ENCODE measurements at places on chromosomes 2 and 18.

GRCh38 chr2:175984846-175985245 lies 17.2 kb downstream of the LNPK start:
- DNase-seq, result no peak

DNA sequence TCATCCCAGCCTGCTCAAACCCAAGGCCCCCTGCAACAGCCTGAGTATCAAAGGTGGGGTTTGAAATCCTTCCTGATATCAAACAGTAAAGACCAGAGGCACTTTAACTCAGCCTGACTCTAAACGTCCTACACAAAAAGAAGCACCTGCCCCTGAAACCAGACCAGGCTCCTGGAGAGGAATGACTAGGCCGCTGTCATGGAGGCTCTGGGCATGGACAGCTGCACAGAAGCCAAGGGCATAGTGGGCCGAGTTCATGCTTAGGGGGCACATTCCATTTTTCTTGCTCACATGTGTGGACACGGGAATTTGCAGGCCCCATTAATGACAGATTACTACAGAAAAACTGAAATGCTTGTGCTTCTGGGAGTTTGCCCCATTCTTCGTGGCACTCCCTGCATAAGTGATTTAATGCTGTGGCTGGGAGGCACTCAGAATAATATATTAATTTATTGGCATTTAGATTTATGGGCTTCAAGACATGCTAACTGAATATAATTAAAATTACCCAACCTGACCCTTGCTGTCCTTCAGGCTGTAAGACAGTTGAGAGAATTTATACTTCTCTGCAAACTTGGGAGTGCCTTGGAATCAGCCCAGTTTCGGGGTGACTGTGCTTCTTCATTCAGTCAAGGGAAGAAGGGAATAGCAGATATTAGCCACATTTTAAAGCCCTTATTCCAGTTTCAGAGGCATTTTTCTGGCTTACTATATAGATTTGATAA lies 105.5 kb downstream of the GYPC start:
- no peak for DNase-seq

GRCh38 chr2:28427741-28428415 lies 35.2 kb downstream of the FOSL2 start:
- DNase-seq, result no peak

GRCh38 chr2:185108588-185108987 lies 510.3 kb downstream of the ZNF804A start:
- DNase-seq, result no peak

GRCh38 chr2:225328192-225328591 lies 71.3 kb upstream of the NYAP2 start:
- DNase-seq, result no peak

DNA sequence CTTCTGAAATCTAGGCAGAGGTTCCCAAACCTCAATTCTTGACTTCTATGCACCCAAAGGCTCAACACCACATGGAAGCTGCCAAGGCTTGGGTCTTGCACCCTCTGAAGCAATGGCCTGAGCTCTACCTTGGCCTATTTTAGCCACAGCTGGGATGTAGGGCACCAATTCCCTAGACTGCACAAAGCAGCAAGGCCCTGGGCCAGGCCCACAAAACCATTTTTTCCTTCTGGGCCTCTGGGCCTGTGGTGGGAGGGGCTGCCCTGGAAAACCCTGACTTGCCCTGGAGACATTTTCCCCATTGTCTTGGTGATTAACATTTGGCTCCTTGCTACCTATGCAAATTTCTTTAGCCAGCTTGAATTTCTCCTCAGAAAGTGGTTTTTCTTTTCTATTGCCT lies 315.2 kb downstream of the DCDC2C start:
- no peak for DNase-seq

GRCh38 chr2:65420712-65421431 lies 11.5 kb downstream of the SPRED2 start:
- DNase-seq, result no peak

DNA sequence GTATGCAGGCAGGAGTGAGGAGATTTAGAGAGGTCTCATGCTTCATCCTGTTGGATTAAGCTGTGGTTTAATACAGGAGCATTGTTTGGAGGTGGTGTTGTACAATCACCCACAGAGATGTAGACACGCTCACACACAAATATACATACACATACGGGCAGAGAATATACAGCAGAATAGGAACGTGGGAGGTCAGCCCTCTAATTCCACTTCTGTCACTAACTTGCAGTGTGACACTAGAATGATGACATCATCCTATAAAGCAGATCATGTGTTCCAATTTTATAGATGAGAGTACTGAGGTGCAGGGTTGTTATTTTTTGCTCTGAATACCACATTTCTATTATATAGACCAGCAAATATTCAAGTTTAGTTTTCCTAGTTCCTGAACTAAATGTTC lies 54.4 kb downstream of the TRIB2 start:
- no peak for DNase-seq

- DNase-seq, result no peak
Observed at GRCh38 chr2:45681675-45682074, 30.2 kb downstream of the PRKCE start.

- DNase-seq, result no peak
Observed at GRCh38 chr2:149568138-149568537, 19.4 kb downstream of the MMADHC start.

GRCh38 chr2:127986548-127987079 lies 41.2 kb downstream of the SAP130 start:
- DNase-seq, result no peak

DNA sequence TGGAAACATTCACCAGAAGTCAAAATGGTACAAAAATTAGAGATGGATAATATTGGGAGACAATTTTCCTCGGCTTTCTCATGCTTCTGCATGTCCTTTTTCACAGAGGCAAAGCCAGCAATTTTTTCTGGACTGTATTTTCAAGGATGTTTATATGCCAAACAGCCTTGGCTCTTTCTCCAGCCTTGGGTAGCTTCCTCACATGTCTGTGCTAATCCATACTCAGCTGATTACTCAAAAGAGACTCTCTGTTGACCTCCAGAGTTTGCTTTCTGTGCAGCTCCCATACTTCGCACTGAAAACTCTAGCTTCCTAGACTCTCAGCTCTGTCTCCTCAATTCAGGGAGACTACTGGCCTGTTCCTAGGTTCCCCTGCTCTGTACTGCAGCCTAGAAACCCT lies 10.6 kb downstream of the C18orf63 start:
- no peak for DNase-seq

GRCh38 chr2:144678736-144679135 lies 158.8 kb upstream of the ZEB2 start:
- DNase-seq, result no peak

- no peak for DNase-seq
Observed at GRCh38 chr2:1634681-1635341, 109.5 kb downstream of the PXDN start.

GRCh38 chr2:157572725-157573124 lies 55.9 kb downstream of the ACVR1C start:
- no peak for DNase-seq

DNA sequence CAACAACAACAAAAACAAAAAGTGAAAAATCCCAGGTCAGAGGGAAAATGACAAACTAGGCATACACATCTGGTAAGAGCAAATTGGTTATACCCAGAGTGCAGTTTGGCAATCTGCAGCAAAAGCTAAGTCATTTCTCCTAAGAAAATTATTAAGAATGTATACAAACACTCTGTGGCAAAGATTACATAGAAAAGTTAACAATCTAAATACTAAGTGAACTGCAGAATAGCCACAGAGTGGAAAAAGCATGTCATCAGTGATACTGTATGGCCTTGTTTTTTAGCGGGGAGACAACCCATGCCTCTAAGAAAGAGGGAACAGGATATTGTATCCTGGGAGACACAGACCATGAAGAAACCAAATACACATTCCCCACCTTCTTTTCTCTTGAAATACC lies 136.0 kb upstream of the ITGB6 start:
- DNase-seq, result no peak

DNA sequence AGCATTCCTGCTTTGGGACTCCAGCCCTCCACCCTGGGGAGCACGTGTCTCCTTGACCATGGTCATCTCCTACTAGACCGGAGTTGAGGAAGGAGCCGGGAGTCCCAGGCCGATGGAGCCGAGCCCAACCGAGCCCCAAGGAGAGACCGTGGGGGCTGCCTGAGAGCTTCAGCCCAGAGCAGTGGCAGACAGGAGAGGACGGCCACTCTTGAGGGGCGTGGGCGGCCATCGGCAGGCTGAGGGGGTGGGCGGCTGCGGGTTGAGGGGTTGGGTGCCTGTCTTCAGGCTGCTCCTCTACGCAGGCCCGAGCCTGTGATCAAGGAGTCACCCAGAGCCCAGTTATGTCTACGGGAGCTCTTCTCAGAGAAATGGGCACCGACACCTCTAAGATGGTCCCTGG lies 158.7 kb downstream of the PXDN start:
- DNase-seq, result no peak

DNA sequence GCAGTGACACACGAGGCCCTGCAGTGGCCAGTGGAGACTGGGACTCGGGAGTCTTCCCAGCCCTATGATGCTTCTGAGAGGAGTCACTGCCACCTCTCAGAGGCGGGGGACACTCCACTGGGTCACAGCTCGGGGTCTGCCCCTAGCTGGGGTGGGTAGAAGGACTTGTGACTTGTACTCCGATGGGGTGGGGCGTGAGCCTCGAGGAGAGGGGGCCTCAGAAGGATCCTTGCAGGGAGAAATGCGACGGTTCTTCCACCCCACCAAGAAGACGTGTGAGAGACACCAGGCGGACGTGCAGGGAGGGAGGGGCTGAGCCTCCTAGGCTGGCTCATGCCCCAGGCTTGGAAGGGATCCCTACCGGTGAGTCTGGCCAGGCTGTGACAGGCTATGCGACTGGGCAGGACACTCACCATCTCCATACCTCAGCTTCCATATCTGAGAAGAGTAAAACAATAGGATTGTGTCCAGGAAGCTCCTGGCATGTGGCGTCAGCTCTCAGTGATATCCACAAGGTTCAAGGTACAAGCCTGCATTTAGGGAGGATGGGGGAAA lies 11.1 kb upstream of the OTOS start:
- DNase-seq, result no peak

DNA sequence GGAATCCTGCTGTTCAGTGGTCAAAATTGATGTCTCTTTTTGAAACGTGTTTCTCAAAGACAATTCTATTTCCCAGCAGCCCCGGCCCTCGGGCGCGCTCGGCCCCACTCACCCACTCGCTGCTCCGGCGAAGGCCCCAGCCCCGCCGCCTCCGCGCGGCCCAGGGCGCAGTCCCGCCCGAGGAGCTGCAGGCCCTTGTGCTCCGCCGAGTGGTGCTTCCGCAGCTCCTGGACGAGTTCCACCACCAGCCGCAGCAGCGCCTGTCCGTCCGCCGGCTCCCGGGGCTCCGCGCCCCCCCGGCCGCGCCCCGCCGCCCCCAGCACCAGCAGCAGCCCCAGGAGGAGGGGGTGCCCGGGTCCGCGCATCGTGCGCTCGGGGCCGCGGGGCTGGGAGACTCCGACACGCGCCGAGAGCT lies 413 bp downstream of the ALKAL2 start:
- DNase-seq, result no peak

DNA sequence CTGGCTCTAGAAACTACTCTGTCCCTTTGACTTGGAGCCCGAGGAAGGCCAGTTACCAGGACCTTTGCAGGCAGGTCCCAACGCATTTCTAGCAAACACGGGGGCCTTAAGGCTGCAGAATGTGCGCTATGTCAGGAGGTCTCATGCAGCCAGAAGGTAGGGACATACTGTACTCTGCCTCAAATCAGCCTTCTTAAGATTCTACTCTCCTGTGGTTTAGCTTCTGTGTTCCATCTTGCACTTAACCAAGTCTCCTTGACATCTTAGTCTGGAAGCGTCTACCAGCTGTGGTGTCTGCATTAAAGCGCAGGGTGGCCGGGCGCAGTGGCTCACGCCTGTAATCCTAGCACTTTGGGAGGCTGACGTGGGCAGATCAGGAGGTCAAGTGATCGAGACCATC lies 65.5 kb downstream of the STEAP3 start:
- no peak for DNase-seq

- no peak for DNase-seq
Observed at GRCh38 chr18:30991397-30991796, 51.1 kb downstream of the DSC3 start.

- no peak for DNase-seq
Observed at GRCh38 chr2:168165985-168166901, 81.2 kb downstream of the STK39 start.
